NCI-H2029 treated with DMSO at 0.1 percent for 48 hours (cell line): ENCODE measurements at places on chromosomes 3 and 15.
A peak's percentile ranks its signal among the peaks of the same experiment; 100 is the strongest.

GRCh38 chr15:29756358-29757267 lies 65.7 kb downstream of the TJP1 start:
- DNase-seq = no peak

- DNase-seq = no peak
Observed at GRCh38 chr3:159857840-159858239, 130.8 kb upstream of the IL12A start.

GRCh38 chr3:96813134-96813819 lies 1.1 kb upstream of the EPHA6 start:
- DNase-seq = peak; percentile 51

GRCh38 chr3:52848617-52849016 lies 13.8 kb upstream of the MUSTN1 start:
- DNase-seq = no peak

DNA sequence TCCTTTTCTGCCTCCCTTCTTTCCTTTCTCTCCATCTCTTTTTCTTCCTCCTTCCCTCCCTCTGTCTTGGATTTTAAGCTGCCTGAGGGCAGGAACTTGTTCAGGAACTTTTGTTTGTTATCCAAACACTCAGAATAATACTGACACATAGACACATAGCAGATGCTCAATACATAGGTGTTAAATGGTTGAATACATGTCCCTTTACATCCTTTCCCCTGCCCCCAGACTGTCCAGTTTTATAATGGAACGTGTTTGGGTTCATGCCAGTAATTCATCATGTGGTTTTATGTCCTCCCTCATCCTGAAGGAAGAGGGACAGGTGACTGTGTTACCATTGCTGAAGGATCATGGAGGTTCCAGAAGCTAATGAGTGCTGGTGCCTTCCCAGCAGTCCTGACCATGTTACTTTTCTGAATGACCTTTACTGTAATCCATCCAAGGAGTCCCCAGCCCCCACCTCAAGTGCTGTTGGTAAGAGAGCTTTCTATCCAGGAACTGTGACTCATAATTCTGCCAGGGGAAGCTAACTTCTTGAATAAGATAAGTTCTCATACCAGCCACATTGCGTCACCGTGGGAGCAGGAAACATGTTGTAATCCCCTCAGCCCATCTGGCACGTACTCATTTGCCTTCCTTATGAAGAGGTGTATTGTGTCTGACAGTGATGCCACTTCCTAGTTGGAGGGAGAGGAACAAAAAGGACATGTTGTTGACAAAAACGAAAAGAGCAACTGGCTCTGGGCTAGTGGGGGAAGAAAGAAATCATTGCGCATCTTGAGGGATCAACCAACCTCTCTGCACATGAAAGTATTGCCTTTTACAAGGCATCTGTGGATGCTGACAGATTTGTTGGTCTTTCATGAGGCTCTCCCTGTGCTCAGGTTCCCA lies 52.4 kb downstream of the IL1RAP start:
- no peak for DNase-seq

GRCh38 chr3:65723985-65724384 lies 314.7 kb downstream of the MAGI1 start:
- no peak for DNase-seq

DNA sequence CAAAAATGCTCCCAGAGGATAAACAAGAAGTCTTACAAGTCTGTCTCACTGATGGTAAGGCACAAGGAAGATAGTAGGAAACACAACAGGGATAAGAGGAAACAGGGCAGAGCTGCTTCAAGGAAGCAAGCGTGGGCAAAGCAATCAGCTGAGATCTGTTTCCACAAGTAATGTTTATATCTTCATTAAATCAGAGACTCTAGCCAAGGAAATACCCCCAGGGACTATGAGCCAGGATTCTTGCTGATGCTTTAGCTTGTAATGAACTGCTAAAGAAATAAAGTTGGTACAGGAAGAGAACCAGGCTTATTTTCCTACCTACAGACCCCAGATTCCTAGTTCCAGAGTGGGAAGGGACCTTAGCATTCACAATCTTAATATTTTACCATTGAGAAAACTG lies 112.7 kb upstream of the C3orf80 start:
- no peak for DNase-seq

DNA sequence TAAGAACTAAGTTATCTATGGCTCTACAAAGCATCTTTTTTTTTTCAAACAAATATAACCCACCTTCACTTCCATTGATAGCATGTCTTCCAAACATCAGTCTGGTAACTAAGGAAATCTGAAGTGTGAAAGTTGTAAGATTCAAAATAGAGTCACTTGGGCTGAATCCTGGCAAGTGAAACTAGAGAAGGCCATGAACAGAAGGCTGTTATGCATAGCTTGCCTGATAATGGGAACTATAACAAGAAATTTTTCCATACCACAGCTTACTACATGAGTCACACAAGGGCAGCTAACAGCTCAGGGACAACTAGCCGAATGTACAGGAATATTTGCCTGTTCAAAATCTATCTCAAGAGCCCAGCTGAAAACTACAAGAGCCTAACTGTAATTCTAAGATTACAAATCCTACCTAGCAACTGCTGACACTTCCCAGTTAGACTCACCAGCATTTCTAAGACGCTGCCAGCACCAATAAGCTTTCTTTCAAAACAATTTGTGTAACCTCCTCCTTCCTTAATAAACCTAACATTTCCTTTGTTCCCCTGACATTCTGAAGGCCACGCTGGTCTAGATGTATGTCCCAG lies 1066.5 kb downstream of the PLOD2 start:
- no peak for DNase-seq

DNA sequence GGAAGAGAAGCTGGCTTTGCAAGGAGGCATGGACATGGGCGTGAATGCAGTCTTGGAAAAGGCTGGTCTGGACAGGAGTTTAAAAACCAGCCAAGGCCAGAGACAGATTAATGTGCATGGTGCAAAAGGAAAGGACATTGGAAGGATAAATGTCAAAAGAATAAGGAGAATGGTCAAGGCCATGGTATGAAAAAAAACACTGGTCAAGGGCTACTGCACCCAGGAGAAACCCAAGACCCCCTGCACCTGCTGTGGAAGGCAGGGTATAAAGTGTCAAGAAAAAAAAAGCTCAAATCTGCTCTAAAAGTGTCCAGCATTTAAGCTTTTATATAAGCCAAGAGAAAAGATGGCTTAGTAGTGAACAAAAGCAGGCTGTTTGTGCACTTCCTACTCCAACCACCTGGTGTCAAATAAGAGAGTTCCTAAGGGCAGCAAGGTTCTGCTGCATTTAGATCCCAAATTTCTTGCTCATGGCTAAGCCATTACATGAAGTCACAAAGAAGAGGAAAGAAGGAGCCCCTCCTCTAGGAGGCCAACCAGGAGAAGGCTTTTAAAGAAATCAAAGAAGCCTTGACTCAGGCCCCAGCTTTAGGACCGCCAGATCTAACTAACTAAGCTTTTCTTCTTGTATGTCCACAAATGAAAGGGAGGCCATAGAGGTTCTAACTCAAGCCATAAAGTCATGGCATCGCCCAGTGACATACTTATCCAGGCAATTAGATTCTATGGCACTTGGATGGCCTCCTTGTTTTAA lies 16.9 kb downstream of the CCR4 start:
- DNase-seq = no peak
